ENCODE measurements at places on chromosomes 6 and 20. TPM values are rescaled to one million over a fixed set of nuclear protein-coding genes. Genes with fewer than 3 reads are reported as not detected.
A peak's percentile ranks its signal among the peaks of the same experiment; 100 is the strongest.

DNA sequence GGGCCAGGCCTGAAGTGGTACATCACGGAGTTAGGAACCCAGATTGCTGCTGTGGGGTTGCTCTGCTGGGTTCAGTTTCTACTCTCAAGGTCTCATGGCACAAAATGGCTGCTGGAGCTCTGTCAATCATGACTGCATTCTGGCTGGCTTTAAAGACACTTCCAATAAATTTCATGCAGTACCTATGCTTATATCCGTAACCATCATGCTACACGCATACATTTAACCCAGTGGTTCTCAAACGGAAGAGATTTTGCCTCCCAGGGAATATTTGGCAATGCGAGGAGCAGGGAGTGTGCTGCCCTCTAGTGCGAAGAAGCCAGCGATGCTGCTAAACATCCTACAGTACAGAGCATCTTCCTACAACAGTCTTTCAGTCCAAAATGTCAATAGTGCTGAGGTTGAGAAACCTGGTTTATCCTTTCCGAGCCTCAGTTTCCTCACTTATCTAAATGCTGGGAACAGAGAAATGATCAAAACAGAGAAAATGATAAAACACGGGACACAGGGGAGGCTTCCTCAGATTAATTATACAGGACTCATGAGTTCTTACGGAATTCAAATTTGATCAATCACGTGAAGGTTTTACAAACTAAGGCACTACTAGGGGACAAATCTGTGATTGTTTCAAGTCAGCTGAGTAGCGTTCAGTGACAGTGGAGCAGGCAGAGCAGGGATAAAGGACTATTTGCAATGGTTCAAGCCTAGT, 9.6 kb upstream of the SLC2A10 start:
- H3K4me1 ChIP-seq, result no peaks in the 10 kb centered on the region
- H3K27me3 ChIP-seq, result peaks cover 16% of the 10 kb centered on the region
- no peak overlapping the region for H3K4me3 ChIP-seq
- no peak overlapping the region for H3K27ac ChIP-seq

GRCh38 chr6:149563928-149564325, 2.2 kb upstream of the GINM1 start:
- H3K27ac ChIP-seq, result no peak overlapping the region
- H3K4me1 ChIP-seq, result peaks cover 19% of the 10 kb centered on the region
- H3K36me3 ChIP-seq, result no peaks in the 10 kb centered on the region
- H3K27me3 ChIP-seq, result no peaks in the 10 kb centered on the region

GRCh38 chr6:57423468-57423867, 106.0 kb downstream of the PRIM2 start:
- no peaks in the 10 kb centered on the region for H3K4me1 ChIP-seq
- no peak for DNase-seq
- no peaks in the 10 kb centered on the region for H3K27me3 ChIP-seq
- H3K27ac ChIP-seq, result no peak overlapping the region
- H3K36me3 ChIP-seq, result no peaks in the 10 kb centered on the region

DNA sequence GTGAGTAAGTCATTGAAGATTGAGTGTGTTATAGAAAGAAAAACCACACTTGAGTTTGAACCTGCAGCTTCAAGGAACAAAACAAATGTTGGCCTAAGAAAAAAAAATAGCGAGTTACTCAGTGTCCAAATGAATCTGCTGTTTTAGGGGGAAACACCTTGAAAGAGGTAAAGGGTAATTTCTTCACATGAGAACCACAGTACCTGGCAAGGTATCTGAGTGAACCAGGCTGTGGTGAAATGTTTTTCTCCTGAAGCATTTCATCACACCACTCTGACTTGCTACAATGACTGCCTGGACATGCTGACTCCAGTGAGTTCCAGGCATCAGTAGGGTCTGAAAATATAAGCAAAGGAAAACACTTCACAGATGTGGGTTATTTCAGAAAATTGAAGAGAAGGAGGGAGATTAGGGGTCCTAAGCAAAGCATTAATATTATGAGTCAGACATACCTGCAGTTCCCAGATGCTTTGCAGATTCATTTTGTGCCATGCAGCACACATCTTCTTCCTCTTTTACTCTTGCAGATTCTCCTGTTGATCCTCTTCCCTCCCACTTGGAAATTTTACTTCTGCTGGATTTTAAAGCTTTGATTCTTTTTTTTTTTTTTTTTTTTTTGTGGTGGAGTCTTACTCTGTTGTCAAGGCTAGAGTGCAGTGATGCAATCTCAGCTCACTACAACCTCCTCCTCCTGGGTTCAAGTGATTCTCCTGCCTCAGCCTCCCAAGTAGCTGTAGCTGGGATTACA, 206.2 kb upstream of the SGK1 start:
- H3K36me3 ChIP-seq, result no peaks in the 10 kb centered on the region
- H3K4me3 ChIP-seq, result no peak overlapping the region
- H3K27ac ChIP-seq, result no peak overlapping the region
- H3K27me3 ChIP-seq, result no peaks in the 10 kb centered on the region

DNA sequence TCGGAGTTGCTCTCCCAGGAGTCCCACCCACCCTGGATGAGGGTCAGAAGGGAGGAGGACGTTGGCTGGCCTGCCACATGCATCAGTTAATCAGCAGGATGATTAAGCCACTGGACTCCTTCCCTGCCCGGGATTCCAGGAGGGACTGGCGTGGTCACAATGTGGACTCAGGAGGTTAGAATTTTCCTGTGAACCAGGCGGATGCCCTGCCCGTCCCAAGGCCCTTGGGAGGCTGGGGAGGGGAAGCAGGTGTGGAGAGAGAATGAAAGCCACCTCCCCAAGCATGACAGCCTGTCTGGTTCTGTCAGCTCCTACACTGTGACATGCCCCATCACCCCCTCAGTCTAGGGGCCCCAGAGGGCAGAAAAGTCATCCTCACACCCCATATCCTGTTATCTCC, 11.6 kb upstream of the ITPR3 start:
- no peak overlapping the region for H3K27ac ChIP-seq
- no peaks in the 10 kb centered on the region for H3K36me3 ChIP-seq
- H3K4me1 ChIP-seq, result no peaks in the 10 kb centered on the region
- no peak for DNase-seq
- H3K4me3 ChIP-seq, result no peak overlapping the region
- H3K27me3 ChIP-seq, result no peaks in the 10 kb centered on the region

DNA sequence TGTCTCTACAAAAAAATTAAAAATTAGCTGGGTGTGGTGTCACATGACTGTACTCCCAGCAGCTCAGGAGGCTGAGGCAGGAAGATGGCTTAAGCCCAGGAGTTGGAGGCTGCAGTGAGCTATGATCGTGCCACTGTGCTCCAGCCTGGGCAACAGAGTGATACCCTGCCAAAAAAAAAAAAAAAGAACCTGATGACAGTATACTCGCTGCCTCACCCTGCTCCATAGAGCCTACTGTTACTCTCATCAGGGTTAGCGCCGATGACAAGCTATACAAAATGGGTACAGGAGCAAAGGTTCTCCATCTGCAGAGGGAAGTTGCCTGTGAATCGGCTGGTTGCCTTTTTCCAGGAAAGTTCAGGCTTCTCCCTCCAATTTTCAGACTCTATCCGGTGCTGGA, 53.4 kb downstream of the GMPR start:
- H3K27ac ChIP-seq, result no peak overlapping the region
- no peak for DNase-seq
- peaks cover 2% of the 10 kb centered on the region for H3K27me3 ChIP-seq

DNA sequence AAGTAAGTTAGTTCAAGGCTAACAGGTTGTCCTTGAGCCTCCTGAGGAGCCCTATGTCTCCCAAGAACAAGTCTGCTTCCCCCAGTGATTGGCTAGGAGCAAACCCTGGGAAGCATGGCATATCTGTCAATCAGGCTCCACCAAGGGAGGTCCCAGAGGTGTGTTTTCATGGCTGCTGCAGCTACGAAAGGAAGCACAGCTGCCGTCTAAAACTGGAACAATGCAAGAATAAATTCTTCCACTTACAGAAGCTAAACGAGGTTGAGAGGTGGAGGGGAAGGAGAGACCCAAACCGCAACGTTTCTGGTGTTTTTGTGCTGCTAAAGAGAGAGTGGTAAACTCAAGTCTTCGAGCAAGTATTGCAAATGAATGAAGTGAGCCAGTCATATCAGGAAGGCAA, 4.9 kb upstream of the PTGIS start:
- no peaks in the 10 kb centered on the region for H3K36me3 ChIP-seq
- no peak overlapping the region for H3K4me3 ChIP-seq
- H3K27me3 ChIP-seq, result peaks cover 8% of the 10 kb centered on the region
- H3K4me1 ChIP-seq, result peaks cover under 1% of the 10 kb centered on the region

- H3K27ac ChIP-seq, result no peak overlapping the region
- H3K36me3 ChIP-seq, result peaks cover 58% of the 10 kb centered on the region
- no peaks in the 10 kb centered on the region for H3K27me3 ChIP-seq
- no peak for DNase-seq
- H3K4me1 ChIP-seq, result no peaks in the 10 kb centered on the region
- H3K4me3 ChIP-seq, result no peak overlapping the region
Measured at GRCh38 chr6:170561555-170561954, 7.4 kb downstream of the TBP start.

- DNase-seq, result no peak
- peaks cover 11% of the 10 kb centered on the region for H3K27me3 ChIP-seq
- no peak overlapping the region for H3K27ac ChIP-seq
- H3K4me1 ChIP-seq, result no peaks in the 10 kb centered on the region
Measured at GRCh38 chr20:18272451-18272850, 15.9 kb upstream of the ZNF133 start.

DNA sequence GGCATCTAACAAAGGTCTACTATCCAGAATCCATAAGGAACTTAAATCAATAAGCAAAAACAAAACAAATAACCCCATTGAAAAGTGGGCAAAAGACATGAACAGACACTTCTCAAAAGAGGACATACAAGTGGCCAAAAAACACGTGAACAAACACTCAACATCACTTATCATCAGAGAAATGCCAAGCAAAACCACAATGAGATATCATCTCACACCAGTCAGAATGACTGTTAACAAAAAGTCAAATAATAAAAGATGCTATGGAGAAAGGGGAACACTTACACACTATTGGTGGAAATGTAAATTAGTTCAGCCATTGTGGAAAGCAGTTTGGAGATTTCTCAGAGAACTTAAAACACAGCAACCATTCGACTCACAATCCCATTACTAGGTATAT, 19.4 kb upstream of the VNN1 start:
- no peak overlapping the region for H3K27ac ChIP-seq
- H3K4me3 ChIP-seq, result no peak overlapping the region
- DNase-seq, result no peak

DNA sequence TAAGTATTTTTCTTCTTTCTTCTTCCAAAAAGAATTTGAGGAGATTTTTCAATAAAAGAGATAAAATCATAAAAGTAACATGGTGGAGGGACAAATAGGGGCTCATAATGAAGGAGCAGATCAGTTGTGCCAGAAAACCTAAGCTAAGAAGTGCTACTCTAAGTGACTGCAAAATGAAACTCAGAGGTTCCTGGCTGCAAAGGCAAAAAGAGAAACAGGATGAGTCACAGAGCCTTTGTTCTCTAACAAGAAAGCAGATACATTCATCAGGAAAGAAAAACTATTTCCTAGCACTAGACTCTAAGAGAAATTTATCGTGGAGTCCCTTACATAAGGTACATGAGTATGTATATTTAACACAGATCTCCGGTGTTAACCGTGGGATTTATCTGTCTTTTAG, 49.8 kb downstream of the TSHZ2 start:
- H3K4me1 ChIP-seq, result peaks cover 3% of the 10 kb centered on the region
- peak overlapping the region; percentile 39 for H3K4me3 ChIP-seq
- H3K36me3 ChIP-seq, result no peaks in the 10 kb centered on the region

DNA sequence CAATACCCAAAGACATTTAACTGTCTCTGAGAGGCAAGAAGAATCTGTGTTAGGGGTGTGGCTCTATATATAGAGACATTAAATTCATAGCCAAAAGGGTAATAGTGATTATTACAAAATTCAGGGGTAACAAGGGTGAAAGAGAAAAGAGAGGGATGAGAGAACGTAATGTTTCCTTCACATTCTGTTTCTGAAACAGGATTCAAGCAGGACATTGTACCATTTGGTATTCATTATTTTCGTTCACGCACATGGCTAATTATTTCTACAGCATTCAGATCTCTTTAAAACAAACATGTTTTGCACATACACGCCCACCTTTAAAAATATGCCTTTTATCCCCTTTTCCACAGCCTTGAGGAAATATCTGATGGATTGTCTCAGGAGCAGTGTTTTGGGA, 122.7 kb downstream of the GMPR start:
- no peak for DNase-seq
- no peak overlapping the region for H3K27ac ChIP-seq
- no peak overlapping the region for H3K4me3 ChIP-seq
- H3K36me3 ChIP-seq, result peaks cover 4% of the 10 kb centered on the region

- peaks cover 2% of the 10 kb centered on the region for H3K4me1 ChIP-seq
- H3K36me3 ChIP-seq, result no peaks in the 10 kb centered on the region
- no peak overlapping the region for H3K4me3 ChIP-seq
- H3K27me3 ChIP-seq, result no peaks in the 10 kb centered on the region
- DNase-seq, result no peak
Measured at GRCh38 chr20:24913076-24913628, 35.9 kb upstream of the CST7 start.

The CPNE5 gene
- 4.3 TPM for total RNA-seq

The DEF6 gene
- total RNA-seq, result 247 TPM

The IFNGR1 gene
- total RNA-seq, result 44.3 TPM

Data from CD4-positive, CD25-positive, alpha-beta regulatory T cell (primary cell).